ENCODE measurements at places on chromosomes 16 and 17.
A peak's percentile ranks its signal among the peaks of the same experiment; 100 is the strongest.

DNA sequence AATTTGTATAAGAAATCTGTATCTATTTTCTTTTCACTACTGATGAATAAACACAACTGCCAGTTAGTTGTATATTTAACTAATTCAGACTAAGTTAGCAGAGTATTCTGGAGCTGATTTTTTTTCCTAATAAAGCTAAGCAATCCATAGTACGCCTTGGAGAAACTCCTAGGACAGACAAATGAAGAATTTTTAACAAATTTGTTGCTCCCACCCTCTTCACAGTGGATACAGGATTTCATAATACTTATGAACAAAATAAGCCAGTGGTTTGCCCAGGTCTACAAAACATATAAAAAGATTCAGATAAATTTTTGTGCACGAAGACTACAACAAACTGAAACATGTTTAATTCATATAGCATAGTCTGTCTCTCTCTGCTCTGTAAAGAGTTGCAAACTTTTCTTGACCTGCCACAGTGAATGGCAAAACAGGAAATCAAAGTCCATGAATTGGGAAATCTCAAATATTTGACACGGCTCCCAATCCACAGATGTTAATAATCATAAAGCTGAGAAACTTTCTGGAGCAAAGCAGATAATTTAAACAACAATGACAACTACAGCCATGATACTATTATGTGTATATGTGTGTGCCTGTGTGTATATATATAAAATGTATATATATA, 594 bp upstream of the ABCA6 start:
- DNase-seq, result no peak

DNA sequence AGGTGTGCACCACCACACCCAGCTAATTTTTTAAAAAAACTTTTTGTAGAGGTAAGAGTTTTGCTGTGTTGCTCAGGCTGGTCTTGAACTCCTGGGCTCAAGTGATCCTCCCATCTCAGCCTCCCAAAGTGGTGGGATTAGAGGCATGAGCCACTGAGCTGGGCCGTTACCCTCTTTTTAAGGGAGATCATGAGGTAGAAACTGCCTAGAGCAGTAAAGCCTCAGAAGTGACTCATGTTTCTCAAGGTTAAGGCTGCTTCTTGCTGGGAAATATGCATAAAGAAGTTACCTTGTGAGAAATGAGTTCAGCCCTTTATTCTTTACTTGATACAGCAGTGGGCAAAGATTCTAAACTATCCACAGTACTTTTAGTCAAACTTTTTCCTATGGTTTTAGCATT, 38.2 kb downstream of the GRB2 start:
- DNase-seq, result no peak

GRCh38 chr16:68873635-68874471, 30.5 kb downstream of the TANGO6 start:
- no peak for DNase-seq

DNA sequence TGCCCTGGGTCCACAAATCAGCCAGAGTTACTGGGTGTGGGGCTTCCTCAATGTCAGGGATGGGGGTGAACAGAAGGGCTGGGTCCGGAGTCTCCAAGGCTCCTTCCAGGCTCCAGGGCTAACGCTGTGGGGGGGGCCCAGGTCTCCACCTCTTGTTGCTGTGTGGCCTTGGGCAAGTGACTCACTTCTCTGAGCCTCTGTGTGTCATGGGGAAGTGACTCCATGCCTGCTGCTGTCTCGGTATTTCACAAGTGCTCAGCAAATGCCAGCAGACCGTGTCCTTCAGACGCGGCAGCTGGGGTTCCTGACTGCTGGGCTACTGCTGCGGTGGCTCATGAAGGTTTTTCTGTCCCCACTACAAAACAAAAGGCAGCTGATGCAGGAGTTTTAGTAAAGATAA, 26.6 kb downstream of the JPH3 start:
- DNase-seq, result no peak

DNA sequence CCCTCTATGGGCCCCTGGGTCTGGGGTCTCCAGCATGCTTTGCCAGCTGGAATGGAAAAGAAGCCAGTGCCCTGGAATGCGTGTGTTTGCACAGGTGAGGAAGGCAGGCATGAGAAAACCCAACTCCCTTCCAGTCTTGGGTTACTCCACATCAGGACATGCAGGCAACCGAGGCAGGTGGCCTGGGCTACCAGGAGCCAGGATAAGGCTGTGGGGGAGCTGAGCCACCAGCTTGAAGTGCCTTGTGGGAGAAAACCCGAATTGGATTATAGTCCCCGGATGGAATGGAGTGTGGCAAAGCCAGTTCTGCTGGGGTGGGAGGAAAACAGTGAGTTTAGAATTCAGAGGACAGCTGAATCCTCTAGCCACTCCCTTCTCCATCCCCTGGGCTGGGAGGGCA, 7.2 kb downstream of the SRCIN1 start:
- DNase-seq, result no peak

DNA sequence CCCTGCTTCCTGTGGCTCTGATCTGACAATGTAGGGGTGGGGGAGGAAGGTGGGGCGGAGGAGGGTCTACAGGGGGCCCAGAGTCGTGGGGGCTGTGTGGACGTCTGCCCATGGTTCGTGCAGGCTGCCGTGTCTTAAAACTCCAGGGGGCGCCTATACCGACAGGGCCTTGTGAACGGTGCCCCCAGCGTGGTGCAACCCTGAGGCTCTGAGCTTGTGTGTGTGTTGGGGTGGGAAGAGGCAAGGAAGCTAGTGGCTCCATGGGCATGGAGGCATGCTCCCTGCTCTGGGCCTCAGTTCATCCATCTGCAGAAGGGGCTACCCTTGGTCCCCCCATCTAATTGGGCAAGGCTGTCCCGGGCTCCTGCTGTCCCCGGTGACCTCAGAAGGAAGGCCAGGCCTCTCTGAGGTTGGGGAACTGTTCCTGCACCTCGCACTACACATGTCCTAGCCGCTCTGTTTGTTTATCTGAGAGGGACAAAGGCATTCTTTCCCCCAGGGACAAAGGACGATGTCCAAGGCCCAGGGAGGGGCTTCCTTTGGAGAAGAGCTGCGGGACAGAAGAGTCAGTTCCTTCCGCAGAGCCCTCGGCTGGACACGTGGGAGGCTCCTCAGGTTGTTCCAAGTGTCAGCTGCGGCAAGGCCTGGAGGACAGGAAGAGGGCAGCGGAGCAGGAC, 13.5 kb downstream of the CA4 start:
- DNase-seq, result no peak

- no peak for DNase-seq
These were observed 289.5 kb upstream of the N4BP1 start for GRCh38 chr16:48899500-48899899.

- DNase-seq, result no peak
These were observed 840 bp downstream of the MYO1C start for GRCh38 chr17:1491443-1492248.

DNA sequence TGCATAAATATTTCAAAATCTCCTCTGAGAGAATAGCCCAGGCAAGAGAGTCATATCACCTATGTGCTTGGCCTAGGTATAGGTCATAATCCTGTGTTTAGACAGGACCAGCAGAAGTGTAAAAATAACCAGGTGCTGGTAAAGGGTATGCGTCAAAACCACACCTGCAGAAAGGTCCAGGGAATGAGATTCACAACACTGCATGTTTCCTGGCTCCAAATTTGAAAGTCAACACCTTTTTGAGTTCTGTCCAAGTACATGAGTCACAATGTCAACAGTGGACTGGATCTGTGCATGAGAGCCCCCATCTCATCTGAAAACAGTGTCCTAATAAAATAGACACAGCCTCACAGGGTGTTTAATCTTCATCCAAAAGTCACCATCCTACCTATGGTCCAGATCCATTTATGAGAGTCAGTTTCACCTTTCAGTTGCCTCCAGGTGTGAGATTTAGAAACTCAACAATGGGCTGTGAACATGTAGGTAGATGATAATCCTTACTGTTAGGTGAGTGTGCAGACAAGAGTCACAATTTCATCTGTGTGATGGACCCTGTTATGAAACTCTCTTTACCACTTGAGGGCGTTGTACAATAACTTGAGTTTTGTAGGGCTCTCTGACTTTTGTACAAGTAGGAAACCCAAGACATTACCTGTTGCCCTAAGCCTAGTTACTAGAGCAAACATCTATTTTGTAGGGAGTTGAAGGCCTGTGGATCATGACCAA, 2100.7 kb downstream of the TP53TG3F start:
- DNase-seq, result no peak

DNA sequence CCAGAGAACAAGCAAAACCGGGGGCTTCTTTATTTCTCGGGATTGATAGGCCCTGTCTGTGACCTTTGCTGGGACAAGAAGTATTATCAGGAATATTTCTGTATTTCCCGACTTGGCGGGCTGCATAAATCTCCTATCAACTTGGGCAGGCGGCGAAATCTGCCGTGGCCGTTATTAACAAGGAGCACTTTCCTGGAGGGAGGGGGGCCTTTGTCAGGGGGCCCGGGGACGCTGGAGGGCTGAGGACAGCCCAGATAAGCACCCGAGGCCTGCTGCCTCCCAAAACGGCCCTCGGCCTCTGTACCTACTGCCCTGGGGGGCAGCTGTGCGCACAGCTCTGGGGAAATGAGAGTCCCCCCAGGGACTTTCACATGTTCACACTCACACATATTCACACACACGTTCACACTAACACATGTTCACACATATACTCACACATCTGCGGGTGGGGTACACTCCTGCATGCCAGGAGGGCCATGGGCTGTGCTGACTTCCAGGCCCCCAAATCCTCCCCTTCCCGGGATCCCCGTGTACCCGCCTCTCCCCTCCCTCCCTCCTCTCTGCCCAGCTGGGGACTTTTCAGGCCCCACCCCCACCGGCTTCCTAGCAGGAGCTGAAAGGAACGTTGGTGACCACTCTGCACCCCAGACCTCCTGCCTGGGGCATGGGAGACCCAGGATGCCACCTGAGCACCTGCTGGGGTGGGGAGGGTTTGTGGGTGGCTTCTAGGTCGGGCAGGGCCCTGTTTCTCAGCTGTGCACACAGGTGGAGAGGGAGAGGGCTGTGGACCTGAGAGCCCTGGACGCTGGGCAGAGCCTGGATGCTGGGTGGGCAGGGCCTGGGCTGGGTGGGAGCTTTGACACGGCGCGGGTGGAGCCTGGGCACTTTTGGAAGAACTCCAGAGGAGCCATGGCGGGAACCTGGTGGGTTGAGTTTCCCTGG, 24.3 kb upstream of the GSE1 start:
- DNase-seq, result no peak

DNA sequence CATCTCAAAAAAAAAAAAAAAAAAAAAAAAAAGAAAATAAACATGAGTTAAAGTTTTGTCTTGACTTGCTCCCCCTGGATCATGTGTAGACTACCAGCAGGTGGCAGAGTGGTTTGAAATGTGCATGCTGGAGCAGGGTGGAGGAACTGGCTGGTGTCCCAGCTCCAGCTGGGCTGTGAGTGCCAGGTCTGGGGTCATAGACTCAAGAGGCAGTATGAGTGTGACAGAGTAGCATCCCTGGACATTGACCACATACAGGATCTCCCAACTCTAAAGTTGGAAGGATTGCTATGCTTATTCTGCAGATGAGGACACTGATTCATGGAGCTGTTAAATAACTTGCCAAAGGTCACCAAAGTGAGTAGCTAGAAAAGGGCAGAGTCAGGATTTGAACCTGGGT, 198.0 kb upstream of the MPHOSPH6 start:
- no peak for DNase-seq

GRCh38 chr17:3213001-3213400, 5.5 kb downstream of the OR1A1 start:
- DNase-seq, result no peak

GRCh38 chr17:47850692-47851573, at the start of gene SP6:
Gene SP6 (minus strand): TSS chr17:47851163. CDS start chr17:47848429, 2,734 bp downstream.
- peak; percentile 63 for DNase-seq

GRCh38 chr17:78973792-78974520, 5.8 kb downstream of the LGALS3BP start:
- no peak for DNase-seq

GRCh38 chr16:75087375-75087979, 29.1 kb downstream of the LDHD start:
- no peak for DNase-seq

- no peak for DNase-seq
These were observed 90.0 kb downstream of the ELAC2 start for GRCh38 chr17:12927541-12928425.

- no peak for DNase-seq
These were observed 81.6 kb upstream of the ZNF750 start for GRCh38 chr17:82921426-82921825.

DNA sequence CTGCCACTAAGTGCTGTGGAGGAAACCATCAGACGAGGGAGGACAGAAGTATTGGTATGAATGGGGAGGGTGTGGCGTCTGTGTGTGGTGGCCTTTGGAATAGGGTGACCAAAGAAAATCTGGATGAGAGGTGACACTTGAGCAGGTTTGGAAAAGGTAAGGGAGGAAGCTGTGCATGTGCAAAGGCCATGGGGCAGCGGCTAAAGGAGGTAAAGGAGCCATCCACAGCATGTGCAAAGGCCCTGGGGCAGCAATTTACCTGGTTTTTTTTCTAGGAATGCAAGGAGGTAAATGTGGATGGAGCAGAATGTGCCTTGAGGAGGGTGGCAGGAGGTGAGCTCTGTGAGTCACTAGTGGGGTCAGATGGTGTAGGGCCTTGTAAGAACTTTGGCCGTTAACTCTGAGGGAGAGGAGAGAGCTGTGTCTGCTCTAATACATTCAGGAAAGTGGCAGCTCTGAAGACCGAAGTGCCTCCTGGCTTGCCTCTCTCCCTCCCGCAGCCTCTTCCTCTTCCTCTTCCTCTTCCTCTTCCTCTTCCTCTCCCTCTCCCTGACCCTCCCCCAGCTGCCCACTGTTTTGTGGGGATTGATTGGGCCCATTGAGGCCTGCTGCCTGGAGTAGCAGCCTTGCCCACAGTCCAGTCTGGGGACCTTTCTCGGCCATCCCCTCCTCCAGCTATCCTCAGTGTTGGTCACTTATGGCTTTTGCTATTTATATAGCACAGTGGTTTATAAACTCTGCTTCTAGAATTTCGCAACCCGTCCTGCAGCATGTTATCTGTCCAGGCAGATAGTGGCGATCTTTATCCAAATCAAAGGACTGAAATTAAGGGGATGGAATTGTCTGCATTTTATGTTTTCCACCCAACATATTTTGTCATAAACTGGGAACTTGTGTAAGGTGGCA, 38.7 kb downstream of the CMIP start:
- no peak for DNase-seq

GRCh38 chr16:83732536-83732935, 75.2 kb upstream of the HSBP1 start:
- DNase-seq, result no peak

- no peak for DNase-seq
These were observed 29.9 kb upstream of the CHMP6 start for GRCh38 chr17:80961541-80962330.

- DNase-seq, result no peak
These were observed at the start of gene DERL2 for GRCh38 chr17:5485270-5486205. Gene DERL2 (minus strand): TSS chr17:5486178. CDS start chr17:5486161, 17 bp downstream.

DNA sequence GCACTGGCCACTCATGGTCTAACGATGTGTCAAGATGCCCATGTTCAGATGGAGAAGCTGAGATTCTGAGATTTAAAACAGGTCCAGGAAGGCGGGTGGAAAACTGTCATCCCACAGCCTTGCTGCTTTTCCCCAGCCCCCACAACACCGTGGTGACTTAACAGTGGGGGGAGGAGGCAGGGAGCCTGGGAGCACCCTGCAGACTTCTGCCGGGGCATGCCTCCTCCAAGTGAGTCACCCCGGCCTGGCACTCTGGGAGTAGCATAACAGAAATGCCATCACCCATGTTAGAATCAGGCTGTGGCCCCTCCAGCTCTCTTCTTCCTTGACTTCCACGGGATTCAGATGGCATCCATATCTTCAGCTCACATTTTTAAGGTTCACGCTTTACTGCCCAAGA, 164.8 kb downstream of the CBLN1 start:
- DNase-seq, result no peak
